ENCODE measurements at places on chromosomes 16 and 17.

GRCh38 chr16:30941600-30942425 is 7.1 kb upstream of the ORAI3 start:
- peak; percentile 96 for DNase-seq

DNA sequence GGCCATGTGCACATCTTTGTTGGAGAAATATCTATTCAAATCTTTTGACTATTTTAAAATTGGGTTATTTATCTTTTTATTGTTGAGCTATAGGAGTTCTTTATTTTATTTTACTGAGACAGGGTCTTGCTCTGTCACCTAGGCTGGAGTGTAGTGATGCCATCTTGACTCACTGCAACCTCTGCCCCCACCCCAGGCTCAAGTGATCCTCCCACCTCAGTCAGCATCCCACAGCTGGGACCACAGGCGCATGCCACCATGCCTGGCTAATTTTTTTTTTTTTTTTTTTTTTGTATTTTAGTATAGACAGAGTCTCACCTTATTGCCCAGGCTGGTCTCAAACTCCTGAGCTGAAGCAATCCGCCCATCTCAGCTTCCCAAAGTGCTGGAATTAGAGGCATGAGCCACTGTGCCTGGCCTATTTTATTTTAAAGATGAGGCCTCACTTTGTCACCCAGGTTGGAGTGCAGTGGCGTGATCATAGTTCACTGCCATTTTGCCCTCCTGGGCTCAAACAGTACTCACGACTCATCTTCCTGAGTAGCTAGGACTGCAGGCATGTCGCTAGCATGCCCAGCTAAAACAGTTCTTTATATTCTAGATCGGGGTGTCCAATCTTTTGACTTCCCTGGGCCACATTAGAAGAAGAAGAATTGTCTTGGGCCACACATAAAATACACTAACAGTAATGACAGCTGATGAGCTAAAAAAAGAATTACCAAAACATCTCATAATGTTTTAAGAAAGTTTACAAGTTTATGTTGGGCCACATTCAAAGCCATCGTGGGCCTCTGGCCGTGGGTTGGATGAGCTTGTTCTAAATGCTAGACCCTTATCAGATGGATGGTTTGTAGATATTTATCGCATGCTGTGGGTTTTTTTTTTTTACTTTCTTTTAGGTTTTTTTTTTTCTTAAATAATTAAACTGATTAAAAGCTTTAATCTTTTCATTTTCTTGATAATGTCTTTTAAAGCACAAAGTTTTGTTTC is 13.7 kb downstream of the TENT4B start:
- DNase-seq = no peak

- DNase-seq = no peak
Measured at GRCh38 chr16:25868106-25868505, 176.3 kb downstream of the HS3ST4 start.

DNA sequence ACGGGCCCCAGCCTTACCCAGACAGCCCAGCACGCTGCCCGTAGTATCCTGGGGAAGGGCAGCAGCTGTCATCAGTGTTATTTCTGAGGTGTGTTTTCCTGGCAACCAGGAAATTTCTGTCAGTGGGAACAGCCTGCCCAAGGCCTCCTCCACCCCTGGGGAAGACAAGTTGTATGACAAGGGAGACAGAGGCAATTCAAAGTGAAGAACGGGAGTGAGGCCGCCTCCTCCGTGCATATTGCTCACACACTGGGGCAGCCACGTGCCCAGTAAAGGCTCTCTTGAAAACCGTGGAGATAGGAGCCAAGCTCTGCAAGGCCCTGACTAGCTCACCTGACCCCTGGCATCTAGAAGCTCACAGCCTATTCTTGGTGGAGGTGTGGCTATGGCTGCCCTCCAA is 57.6 kb downstream of the RAI1 start:
- DNase-seq = no peak

DNA sequence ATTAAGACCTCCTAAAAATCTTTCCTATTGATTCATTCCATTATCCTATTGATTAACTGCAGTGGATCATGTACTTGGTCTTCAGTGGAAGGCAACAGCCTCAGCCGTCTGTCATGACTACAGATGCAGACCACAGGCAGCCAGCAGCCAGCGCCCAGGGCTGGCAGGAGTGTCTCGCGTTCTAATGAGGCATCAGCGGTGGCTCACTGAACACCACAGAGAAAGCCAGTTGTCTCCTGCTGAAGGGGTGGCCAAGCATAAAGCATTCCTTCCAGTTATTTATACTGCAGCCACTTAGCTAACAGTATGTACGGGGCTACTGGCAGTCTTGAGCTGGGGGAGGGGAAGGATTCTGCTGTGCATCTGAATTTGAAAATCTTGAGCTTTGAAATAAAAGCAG is 214.3 kb downstream of the IRX3 start:
- no peak for DNase-seq
